ENCODE measurements at places on chromosomes 6 and 20.

DNA sequence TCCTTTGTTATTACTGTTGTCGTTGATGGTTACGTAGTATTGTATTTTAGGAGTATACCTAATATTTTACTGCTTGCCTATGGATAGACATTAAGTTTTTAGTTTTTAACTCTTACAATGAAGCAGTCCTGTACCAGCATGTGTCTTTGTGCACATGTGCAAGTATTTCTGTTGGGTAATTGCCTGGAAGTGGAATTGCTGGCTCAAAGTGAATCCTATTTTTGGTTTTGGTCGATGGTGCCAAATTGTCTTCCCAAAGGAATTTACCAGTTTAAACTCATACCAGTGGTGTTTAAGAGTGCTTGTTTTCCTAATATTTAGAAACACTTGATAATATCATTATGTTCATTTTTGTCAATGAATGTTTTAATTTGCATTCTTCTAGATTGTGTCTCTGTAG, 75.5 kb downstream of the ANKS1A start:
- DNase-seq, result no peak

GRCh38 chr20:36384022-36384619, 78.0 kb downstream of the DLGAP4 start:
- peak; percentile 67 for DNase-seq

DNA sequence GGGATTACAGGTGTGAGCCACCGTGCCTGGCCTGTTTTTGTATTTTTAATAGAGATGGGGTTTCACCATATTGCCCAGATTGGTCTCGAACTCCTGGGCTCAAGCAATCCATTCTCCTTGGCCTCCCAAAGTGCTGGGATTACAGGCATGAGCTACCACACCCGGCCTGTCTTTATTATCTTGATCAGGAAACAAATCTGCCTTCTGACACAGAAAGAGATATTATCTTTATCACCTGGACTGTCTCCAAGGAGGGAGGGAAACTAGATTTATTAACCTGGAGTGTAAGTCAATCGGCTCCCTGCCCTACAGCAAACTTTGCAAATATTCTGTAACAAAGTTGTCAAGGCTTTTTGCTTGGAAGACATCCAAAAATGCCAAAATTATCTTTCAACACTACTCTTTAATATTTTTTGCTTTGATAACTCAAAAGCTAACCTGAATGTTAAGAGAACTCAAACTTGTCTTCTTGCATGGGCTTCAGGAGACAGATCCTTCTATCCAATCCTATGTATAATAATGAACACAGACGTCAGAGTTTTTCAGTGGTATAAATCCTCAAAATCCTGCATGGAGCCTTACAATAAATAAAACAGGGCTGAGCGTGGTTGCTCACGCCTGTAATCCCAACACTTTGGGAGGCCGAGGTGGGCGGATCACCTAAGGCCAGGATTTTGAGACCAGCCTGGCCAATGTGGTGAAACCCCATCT, 85.0 kb upstream of the LOC128125822 start:
- DNase-seq, result no peak

DNA sequence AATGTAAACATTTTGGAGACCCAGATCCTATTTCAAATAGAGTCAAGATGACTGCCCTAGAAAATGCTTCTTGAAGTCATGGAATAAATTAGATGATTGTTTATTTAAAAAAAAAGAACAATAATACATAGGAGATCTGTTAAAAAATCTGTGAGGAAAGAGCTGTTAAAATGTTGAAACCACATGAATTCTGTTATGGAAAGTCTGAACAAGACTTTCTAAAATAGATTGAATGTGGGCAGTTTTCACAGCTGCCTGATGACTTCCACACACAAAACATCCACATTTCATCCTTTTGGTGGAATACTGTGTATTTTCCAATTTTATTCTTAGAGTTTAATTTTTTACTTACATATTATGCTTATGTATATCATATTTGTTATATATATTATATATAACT, 186.1 kb downstream of the LAMA2 start:
- DNase-seq, result no peak

DNA sequence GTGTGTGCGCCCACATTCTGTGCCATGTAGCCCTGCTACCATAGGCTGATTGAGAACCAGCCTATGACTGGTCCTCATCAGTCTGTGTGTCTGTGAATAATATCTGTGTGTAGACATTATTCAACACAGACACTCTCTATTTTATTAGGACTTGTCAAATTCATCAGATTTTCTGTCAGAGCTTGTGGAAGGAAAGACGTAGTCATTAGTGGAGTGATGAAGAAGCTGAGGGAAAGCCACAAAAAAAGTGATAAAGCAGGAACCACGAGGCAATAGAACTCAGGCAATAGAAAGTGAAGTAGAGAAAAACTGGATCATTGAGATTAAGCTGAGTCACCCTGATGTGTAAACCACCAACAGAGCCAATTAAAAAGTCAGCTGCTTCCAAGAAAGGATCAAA, 122.2 kb upstream of the MARCKS start:
- DNase-seq, result no peak
